ENCODE measurements at places on chromosomes 1 and 21.

DNA sequence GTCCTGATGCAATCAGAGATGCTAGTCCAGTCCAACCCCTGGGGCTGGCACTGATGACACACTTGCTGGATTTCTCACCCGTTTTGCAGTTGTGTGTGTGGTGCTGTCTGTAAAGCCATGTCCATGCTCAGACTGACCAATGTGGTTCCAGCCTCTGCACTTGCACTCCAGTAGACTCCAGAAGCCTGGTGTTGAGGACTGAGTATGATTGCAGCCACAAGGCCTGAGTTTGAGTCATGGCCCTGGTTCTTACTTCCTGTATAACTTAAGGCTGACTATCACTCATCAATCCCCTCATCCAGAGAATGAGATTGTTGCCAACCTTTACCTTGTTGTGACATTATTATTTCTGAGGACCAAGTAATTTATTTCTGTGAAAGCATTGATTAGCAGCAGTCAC is 34.8 kb upstream of the IKBKE start:
- no peak for DNase-seq

- no peak for DNase-seq
Observed at GRCh38 chr1:147168626-147169058, 3.6 kb downstream of the PRKAB2 start.

GRCh38 chr21:18468790-18469189 is 65.2 kb upstream of the TMPRSS15 start:
- no peak for DNase-seq

GRCh38 chr1:82646336-82646735 is 845.6 kb downstream of the ADGRL2 start:
- no peak for DNase-seq

- DNase-seq = no peak
Observed at GRCh38 chr1:242842094-242842493, 317.6 kb upstream of the PLD5 start.
